ENCODE measurements at places on chromosomes 7 and 10. TPM values are rescaled to one million over a fixed set of nuclear protein-coding genes. Genes with fewer than 3 reads are reported as not detected.

Gene BTRC
- 10.3 TPM for total RNA-seq

Gene SAP25
- 0.19 TPM for total RNA-seq

Gene CHAT
- not detected for total RNA-seq

Gene SLC16A12
- 0.50 TPM for total RNA-seq

Gene ITPRID1
- total RNA-seq = not detected

Gene TACR2
- total RNA-seq = not detected

Gene NUTM2B
- total RNA-seq = 1.2 TPM

Gene NUTM2A
- 0.26 TPM for total RNA-seq

Gene SPAM1
- total RNA-seq = not detected

Gene CFAP46
- 1.4 TPM for total RNA-seq

Gene NSUN6
- total RNA-seq = 15.5 TPM

Gene AMPH
- total RNA-seq = 13.4 TPM

Gene C10orf62
- total RNA-seq = 0.38 TPM

Gene ETV1
- total RNA-seq = 9.8 TPM

Gene ACTR3C
- 2.8 TPM for total RNA-seq

Gene SPDYE16
- not detected for total RNA-seq

Gene ATRNL1
- total RNA-seq = 11.4 TPM

Gene PDLIM1
- total RNA-seq = 20.9 TPM

Gene NEUROG3
- not detected for total RNA-seq

Gene CYP2C19
- not detected for total RNA-seq

Gene GRM3
- total RNA-seq = not detected

Gene SFTPA1
- not detected for total RNA-seq

Gene FRAT2
- 4.2 TPM for total RNA-seq

Gene ITIH5
- total RNA-seq = 0.09 TPM

Gene MICU1
- 85.2 TPM for total RNA-seq

Gene PIK3CG
- total RNA-seq = 5.4 TPM

Gene CLEC2L
- not detected for total RNA-seq

Gene ACBD7
- 9.3 TPM for total RNA-seq

Gene PAPOLB
- total RNA-seq = not detected

Gene PRLHR
- not detected for total RNA-seq

Gene POLD2
- 149 TPM for total RNA-seq

Gene TMEM270
- 1.7 TPM for total RNA-seq

Gene INHBA
- total RNA-seq = 0.34 TPM

Gene BCCIP
- total RNA-seq = 67.1 TPM

Gene CYREN
- total RNA-seq = 42.3 TPM

Gene SLK
- 61.5 TPM for total RNA-seq

Gene OPN4
- not detected for total RNA-seq

Gene RNF133
- 0.17 TPM for total RNA-seq

Gene TMEM229A
- total RNA-seq = not detected

Gene CYP26A1
- 0.65 TPM for total RNA-seq

Gene COL1A2
- total RNA-seq = 144 TPM

Gene DRGX
- total RNA-seq = not detected

Gene PALD1
- 4.0 TPM for total RNA-seq

Gene OR2A7
- not detected for total RNA-seq

Gene CYP3A4
- not detected for total RNA-seq

Gene RTKN2
- total RNA-seq = 20.2 TPM

Data from A172 (cell line).